Heart right ventricle (tissue), 16 donors: ENCODE measurements at places on chromosomes 4 and X.
A peak's percentile ranks its signal among the peaks of the same experiment; 100 is the strongest.

DNA sequence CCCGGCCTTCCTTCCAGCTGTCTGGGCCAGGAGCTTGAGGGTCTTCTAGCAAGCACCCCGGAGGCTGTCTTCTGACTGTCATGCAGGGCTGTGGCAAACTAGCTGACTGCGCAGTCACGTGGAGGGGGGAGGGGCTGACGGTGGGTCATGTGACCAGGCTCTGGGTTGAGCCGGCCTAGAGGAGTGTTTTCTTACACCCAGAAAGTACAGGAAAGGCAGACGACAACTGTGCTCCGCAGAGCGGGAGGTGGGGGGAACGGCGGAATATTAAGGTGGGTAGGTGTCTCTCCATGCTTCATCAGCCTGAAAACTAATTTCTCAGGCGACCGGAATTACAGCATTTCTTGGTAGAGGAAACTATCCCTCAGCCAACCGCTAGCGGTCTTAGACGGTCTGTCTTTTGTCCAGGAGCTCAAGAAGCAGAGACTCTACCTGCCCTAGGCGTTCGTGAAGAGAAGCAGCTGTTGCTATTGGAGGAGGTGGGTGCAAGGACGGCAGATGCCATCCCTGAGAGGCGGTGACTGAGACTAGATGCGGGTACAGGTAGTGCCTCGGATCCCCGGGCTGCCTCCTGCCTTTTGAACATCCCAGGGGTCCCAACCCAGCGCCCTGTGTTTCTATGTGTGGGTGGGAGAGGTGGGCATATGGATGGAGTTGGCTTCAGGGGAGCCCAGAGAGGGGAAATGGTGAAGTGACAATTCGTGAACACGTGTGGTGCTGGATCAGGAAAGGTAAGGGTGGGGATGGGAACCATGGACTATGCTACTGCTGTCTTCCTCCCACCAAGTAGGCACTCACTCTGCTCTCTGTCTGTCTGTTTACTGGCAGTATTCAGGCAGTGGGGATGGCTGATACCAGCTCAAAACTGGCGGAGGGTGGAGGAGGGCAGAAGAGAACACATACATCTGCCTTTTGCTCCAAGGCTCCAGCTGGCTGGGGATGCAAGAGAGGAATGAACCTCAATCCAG lies 8.8 kb downstream of the GPRASP1 start:
- peaks cover 5% of the 10 kb centered on the region for H3K4me1 ChIP-seq
- peaks cover 6% of the 10 kb centered on the region for H3K27me3 ChIP-seq
- peak overlapping the region; percentile 44 for H3K27ac ChIP-seq
- no peaks in the 10 kb centered on the region for H3K36me3 ChIP-seq
- peak; percentile 86 for DNase-seq
- peak overlapping the region; percentile 62 for H3K4me3 ChIP-seq

GRCh38 chr4:32196950-32197688 lies 1477.0 kb downstream of the PCDH7 start:
- DNase-seq, result no peak
- no peak overlapping the region for H3K4me3 ChIP-seq
- no peaks in the 10 kb centered on the region for H3K36me3 ChIP-seq
- no peaks in the 10 kb centered on the region for H3K4me1 ChIP-seq

DNA sequence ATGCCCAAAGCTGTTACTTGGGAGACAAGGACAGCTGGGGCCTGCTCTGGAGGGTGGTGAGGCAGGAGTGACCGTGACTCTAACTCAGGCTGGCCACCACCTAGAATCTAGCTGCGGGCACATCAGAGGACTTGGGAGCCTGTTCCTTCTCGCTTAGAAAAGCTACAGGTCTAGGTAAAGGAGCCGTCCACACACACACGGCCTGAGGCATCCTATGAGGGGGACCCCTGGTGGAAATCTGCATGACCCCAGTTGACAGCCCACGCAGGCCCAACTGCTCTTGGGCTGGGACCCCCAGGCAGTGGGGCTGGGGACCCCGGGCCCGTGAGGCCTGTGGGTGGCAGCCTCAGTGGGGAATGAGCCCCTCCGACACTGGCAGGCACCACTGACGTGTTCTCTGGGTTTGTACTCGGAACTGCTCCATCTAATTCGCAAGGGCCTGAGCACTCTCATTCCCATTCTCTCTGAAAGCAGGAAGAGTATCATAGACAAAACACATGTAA lies 75.6 kb downstream of the ACOX3 start:
- no peaks in the 10 kb centered on the region for H3K27me3 ChIP-seq
- DNase-seq, result no peak
- no peaks in the 10 kb centered on the region for H3K4me1 ChIP-seq
- no peak overlapping the region for H3K4me3 ChIP-seq

DNA sequence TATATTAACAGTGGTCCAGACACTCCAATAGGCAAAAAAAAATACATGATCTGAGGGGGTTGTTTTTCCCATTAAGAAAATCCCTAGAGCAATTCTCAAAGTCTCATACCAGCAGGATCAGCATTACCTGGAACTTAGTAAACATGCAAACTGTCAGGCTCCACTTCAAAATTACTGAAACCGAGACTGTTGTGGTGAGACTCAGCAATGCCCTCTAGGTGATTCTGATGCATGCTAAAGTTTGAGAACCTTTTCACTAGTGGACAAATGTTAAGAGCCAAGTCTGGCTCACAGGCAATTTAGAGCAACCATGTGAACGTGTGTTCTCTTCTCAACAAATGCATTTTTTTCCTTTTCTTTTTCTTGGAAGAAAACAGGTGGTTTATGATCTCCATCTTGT lies 30.2 kb downstream of the NEK1 start:
- peaks cover 69% of the 10 kb centered on the region for H3K36me3 ChIP-seq
- DNase-seq, result no peak
- no peak overlapping the region for H3K4me3 ChIP-seq
- H3K27me3 ChIP-seq, result no peaks in the 10 kb centered on the region
- no peak overlapping the region for H3K27ac ChIP-seq
- no peaks in the 10 kb centered on the region for H3K4me1 ChIP-seq

DNA sequence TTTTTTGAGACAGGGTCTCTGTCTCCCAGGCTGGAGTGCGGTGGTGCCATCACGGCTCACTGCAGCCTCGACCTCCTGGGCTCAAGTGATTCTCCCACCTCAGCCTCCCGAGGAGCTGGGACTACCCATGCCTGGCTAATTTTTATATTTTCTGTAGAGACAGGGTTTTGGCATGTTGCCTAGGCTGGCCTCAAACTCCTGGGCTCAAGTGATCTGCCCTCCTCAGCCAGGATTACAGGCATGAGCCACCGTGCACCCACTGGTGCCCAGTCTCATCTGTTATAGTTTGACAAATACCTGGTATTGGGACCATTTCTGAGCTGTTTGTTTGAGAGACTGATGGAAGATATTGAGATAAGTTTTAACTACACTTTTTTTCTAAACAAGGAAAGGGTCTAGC lies 57.5 kb upstream of the SMIM10 start:
- H3K36me3 ChIP-seq, result no peaks in the 10 kb centered on the region
- no peak overlapping the region for H3K4me3 ChIP-seq
- H3K27me3 ChIP-seq, result no peaks in the 10 kb centered on the region

DNA sequence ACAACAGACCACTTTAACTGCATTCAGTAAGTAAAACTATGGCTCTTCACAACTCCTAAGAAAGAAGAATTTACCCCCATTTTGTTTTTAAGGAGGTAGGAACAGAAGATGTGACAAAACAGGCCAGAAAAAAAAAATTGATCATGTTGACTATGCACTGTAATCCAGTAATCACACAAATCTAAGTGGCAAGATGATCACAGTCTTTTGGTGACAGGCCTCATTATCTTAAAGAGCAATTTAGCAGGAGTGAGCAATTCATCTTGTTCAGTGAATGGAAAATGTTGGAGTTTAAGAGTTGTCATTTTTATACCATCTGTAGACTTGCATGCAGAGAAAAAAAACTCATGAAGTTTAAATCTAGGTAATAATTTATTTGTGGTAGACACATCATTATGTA lies 115.1 kb downstream of the SLC39A8 start:
- H3K27me3 ChIP-seq, result no peaks in the 10 kb centered on the region
- DNase-seq, result no peak
- no peak overlapping the region for H3K27ac ChIP-seq
- H3K36me3 ChIP-seq, result no peaks in the 10 kb centered on the region
- no peak overlapping the region for H3K4me3 ChIP-seq

GRCh38 chrX:128975745-128976144 lies 547.5 kb downstream of the SMARCA1 start:
- peaks cover 17% of the 10 kb centered on the region for H3K27me3 ChIP-seq
- no peak for DNase-seq

- no peaks in the 10 kb centered on the region for H3K36me3 ChIP-seq
- H3K27ac ChIP-seq, result no peak overlapping the region
- H3K27me3 ChIP-seq, result no peaks in the 10 kb centered on the region
- no peak overlapping the region for H3K4me3 ChIP-seq
Observed at GRCh38 chrX:117985241-117985640, 131.4 kb downstream of the KLHL13 start.

DNA sequence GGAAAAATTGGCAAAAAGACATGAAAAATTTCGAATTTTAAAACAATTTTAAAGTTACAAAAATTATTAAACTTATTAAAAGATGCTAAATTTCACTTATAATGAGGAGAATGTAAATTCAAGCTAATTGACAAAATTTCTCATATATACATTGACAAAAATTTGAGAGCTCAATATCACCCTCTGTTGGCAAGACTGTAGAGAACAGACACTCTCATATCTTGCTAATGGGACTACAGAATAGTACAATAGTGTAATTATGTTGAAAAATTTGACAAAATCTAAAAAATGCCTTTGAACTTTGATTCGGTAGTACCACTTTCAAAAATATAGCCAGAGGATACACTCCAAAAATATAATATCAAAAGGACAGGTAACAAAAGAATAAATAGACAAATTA lies 29.8 kb downstream of the DCAF8L2 start:
- no peak overlapping the region for H3K4me3 ChIP-seq
- H3K4me1 ChIP-seq, result no peaks in the 10 kb centered on the region
- no peaks in the 10 kb centered on the region for H3K36me3 ChIP-seq
- H3K27ac ChIP-seq, result no peak overlapping the region
- no peak for DNase-seq

DNA sequence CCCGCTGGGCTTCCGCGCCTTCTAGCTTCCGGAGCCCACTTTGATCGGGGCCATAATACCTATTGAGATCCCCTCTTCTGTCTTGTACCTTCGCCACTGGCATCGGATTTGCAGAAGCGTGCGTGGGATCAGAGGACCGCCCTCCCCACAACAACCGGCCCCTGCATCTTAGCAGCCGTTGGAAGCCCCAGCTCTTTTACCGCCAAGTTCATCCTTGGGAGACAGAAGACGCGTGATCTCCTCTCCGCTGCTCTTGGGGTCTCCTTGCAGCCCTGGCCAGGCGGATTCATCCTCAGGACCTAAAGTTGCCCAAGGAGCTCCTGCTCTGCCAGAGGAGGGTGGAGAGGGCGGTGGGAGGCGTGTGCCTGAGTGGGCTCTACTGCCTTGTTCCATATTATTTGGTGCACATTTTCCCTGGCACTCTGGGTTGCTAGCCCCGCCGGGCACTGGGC lies 1.6 kb downstream of the SLIT2 start:
- peak overlapping the region; percentile 60 for H3K4me3 ChIP-seq
- no peak overlapping the region for H3K27ac ChIP-seq
- peaks cover 7% of the 10 kb centered on the region for H3K4me1 ChIP-seq
- H3K36me3 ChIP-seq, result no peaks in the 10 kb centered on the region

GRCh38 chr4:186082221-186082620 lies 13.3 kb downstream of the TLR3 start:
- DNase-seq, result no peak
- H3K27me3 ChIP-seq, result no peaks in the 10 kb centered on the region
- H3K27ac ChIP-seq, result no peak overlapping the region
- no peak overlapping the region for H3K4me3 ChIP-seq

- no peaks in the 10 kb centered on the region for H3K4me1 ChIP-seq
- H3K36me3 ChIP-seq, result no peaks in the 10 kb centered on the region
- no peak overlapping the region for H3K27ac ChIP-seq
Observed at GRCh38 chrX:153564047-153564606, 34.8 kb downstream of the CCNQ start.

DNA sequence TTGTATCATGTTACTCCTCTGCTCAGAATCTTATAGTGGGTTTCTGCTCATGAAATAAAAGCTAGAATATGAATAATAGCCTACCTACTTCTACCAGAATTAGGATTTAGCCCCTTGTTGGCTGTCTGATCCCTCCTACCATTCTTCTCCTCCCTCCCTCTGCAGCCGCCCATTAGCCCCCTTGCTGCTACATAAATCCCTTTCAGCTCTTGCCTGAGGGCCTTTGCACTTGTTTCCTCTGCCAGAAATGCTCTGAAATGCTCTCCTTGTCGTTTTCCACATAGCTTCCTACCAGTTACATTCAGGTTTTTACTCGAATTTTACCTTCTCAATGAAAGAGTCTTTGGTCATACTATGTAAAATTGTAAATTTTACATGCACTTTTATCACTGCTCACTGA lies 159.2 kb downstream of the ADGRL3 start:
- no peak overlapping the region for H3K4me3 ChIP-seq
- H3K27me3 ChIP-seq, result no peaks in the 10 kb centered on the region
- no peaks in the 10 kb centered on the region for H3K4me1 ChIP-seq

GRCh38 chr4:17932041-17932440 lies 89.5 kb downstream of the LCORL start:
- no peak overlapping the region for H3K27ac ChIP-seq

DNA sequence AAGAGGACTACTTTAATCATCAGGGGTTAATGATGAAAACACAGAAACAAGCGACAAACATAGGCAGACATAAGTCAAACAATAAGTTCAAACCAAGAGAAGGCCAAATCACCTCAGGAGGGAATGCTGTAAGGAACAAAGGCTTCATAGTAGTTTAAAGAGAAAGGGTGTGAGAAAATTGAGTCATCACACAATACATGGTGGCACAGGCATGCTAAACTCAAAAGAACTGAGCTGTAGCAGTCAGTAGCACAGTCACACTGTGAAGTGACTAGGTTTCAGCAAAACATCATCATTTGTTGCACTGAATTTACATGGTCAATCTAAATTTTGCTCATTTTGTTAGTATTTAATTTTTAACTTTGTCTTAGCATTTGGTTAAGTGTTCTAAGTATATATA lies 24.2 kb downstream of the SMC1A start:
- no peaks in the 10 kb centered on the region for H3K4me1 ChIP-seq
- H3K27me3 ChIP-seq, result no peaks in the 10 kb centered on the region
- no peak overlapping the region for H3K27ac ChIP-seq

DNA sequence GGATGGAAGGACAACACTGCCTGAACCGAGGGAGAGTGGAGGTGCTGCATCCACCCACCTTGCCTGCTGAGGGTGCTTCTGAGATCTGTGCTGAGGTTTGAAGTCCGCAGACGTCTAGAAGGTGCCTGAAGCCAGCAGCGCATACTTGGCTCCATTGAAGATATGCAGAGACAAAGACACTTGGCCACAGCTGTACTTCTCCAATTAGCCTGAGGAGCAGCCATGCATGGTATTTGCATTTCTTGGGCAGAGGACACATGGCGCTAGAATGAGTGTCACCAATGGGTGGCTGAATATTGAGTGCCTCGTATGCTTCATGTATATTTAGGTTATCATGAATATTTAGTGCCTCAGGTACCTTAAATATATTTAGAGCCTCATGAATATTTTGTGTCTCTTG lies 128.7 kb upstream of the ATP6AP2 start:
- DNase-seq, result no peak
- no peak overlapping the region for H3K27ac ChIP-seq
- H3K36me3 ChIP-seq, result no peaks in the 10 kb centered on the region
- no peak overlapping the region for H3K4me3 ChIP-seq

GRCh38 chrX:141176586-141177451 lies at the start of gene LDOC1:
Gene LDOC1 (minus strand): TSS chrX:141177129. CDS start chrX:141177021, 108 bp downstream.
- H3K36me3 ChIP-seq, result no peaks in the 10 kb centered on the region
- H3K4me3 ChIP-seq, result peak within 1 kb of the TSS; percentile 44
- no peak within 1 kb of the TSS for H3K27ac ChIP-seq
- no peaks in the 10 kb centered on the region for H3K27me3 ChIP-seq

GRCh38 chrX:129754056-129755024 lies 15.6 kb downstream of the XPNPEP2 start:
- H3K4me1 ChIP-seq, result no peaks in the 10 kb centered on the region
- H3K36me3 ChIP-seq, result no peaks in the 10 kb centered on the region
- no peak for DNase-seq
- no peak overlapping the region for H3K27ac ChIP-seq
- no peak overlapping the region for H3K4me3 ChIP-seq
- no peaks in the 10 kb centered on the region for H3K27me3 ChIP-seq
